ENCODE measurements at places on chromosomes 13 and 19.

- no peak for DNase-seq
Observed at GRCh38 chr19:31257025-31257424, 92.2 kb downstream of the TSHZ3 start.

DNA sequence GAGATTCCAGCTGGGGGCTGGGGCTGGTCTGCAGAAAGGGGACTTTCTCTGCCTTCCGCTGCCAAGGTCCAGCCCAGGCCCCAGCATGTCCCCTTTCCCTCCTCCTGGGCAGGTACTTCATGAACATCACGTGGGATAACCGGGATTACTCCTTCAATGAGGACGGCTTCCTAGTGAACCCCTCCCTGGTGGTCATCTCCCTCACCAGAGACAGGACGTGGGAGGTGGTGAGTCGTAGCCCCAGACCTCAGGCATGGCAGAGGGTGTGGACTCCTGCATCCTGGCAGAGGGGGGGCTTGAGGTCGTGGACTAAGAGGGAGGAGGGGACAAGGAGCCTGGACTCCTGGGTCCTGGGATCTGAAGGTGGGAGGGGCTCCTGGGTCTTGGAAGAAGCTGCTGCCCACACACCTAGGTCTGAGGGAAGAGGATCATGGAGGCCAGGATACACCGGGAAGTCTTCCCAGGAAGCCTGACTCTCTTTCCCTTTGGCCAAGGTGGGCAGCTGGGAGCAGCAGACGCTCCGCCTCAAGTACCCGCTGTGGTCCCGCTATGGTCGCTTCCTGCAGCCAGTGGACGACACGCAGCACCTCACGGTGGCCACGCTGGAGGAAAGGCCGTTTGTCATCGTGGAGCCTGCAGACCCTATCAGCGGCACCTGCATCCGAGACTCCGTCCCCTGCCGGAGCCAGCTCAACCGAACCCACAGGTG is 20.6 kb downstream of the GRIN2D start:
- no peak for DNase-seq

GRCh38 chr13:51266642-51267041 is 44.4 kb downstream of the FAM124A start:
- no peak for DNase-seq

DNA sequence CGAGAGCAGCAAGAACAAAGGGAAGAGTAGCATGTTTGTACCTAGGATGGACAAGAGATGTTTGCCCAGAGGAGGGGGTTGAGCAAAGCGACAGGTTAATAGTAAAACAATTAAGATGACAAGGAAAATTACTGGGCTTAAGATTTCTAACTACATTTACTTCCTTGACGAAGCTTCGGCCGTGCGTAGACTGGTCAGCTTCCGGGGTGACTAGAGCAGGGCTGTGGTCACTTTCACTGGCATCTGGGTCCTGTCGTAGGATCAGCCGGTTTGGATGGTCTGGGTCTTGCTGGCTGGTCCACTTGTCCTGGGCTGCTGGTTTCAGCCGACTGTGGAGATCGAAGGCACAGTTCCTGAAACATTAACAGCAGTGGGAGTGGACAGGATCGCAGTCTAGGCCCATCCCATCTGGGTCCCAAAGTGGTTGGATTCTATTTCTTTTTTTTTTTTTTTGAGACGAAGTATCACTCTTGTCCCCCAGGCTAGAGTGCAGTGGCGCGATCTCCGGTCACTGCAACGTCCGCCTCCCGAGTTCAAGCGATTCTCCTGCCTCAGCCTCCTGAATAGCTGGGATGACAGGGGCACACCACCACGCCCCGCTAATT is 5.0 kb upstream of the BSG start:
- no peak for DNase-seq

DNA sequence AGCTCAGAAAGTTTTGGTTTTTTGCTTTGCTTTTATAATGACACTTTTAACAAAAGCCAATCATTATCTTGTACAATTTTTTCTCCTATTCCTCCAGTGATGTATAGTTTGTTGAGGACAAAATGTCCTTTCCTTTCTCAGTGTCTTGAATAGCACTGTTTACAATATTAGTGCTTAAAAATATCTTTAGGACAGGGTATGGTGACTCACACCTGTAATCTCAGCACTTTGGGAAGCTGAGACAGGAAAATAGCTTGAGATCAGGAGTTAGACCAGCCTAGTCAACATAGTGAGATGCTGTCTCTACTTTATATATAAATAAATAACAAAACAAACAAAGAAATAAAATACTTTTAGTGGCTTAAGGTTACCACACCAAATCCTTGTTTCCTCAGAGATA is 41.9 kb downstream of the SPRY2 start:
- no peak for DNase-seq

DNA sequence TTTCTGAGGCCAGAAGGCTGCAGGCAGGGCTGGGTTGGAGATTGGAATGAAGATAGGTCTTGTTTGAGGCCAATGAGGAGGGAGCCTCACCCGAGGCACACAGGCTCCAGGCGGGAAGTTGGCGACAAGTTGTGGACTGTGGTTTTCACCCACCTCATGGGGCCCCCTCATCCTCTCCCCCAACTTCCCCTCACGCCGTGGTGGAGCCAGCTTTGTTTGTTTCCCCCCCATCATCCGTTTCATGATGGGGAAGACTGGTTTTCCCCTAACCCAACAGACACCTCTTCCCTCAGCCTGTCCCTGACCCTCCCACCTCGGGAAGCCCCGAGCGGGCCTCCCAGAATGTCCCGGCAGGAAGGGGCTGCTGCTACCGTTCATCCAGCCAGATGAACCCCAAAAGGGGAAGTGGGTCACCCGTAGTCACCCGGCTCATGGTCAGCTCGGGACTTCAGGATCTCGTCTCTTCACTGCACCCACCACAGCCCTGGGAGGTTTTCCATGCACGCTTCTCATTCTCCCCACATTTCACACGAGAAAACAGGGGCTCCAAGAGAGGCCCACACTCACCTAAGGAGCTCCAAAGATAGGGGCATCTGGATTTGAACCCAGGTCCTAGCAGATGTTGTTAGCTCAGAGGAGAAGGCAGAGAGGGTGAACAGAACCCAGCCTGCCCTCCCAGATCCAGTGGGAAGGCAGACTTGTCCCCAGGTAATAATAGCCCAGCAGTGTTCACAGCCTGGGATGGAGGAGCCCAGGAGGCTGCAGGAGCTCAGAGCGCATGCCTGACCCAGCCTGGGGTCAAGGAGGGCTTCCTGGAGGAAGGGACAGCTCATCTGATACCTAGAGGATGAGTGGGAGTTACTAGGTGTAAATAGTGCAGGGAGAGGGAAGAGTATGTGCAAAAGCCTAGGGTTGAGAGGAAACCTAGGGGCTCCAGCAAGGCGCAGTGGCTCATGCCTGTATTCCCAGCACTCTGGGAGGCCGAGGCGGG is 23.5 kb downstream of the CEACAM16 start:
- DNase-seq, result peak; percentile 85

DNA sequence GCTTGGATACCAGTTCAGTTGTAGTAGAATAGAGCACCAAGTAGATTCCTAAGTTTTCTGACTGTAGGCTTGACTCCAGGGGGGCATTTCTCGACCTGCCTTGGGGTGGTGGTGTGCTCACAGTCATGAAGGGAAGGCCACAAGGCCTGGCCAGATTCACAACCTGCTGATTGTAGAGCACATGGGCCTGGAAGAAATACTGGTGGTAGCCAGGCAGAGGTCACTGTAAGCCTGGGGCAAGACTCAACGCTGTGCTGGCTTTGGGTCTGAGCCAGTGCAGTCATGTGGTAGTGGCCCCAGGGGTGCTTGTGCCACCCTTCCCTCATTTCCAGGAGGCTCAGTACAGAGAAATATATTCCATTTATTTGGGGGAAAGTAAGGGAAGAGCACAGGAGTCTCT is 832.3 kb upstream of the SLC10A2 start:
- no peak for DNase-seq

GRCh38 chr13:22903925-22904324 is 276.9 kb upstream of the SGCG start:
- peak; percentile 14 for DNase-seq

DNA sequence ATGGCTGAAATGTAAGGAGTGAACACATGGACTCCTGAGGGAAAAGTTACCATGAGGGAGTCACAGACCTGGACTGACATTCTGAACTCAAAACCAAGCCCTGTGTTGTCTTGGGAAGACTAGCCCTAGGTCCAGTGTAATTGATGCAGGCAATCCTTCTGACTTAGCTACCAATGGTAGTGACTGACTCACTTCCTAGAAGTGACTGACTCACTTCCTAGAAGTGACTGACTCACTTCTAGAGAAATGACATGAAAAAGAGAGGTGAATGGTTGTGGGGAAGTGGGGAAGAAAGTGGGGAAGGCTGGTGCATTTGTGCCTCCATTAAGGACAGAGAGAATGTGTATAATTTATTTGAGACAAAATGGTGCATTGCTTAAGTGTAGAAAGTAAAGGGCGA is 49.9 kb downstream of the EDNRB start:
- DNase-seq, result no peak

- DNase-seq, result no peak
Observed at GRCh38 chr13:55439450-55439849, 1701.3 kb upstream of the PRR20A start.

DNA sequence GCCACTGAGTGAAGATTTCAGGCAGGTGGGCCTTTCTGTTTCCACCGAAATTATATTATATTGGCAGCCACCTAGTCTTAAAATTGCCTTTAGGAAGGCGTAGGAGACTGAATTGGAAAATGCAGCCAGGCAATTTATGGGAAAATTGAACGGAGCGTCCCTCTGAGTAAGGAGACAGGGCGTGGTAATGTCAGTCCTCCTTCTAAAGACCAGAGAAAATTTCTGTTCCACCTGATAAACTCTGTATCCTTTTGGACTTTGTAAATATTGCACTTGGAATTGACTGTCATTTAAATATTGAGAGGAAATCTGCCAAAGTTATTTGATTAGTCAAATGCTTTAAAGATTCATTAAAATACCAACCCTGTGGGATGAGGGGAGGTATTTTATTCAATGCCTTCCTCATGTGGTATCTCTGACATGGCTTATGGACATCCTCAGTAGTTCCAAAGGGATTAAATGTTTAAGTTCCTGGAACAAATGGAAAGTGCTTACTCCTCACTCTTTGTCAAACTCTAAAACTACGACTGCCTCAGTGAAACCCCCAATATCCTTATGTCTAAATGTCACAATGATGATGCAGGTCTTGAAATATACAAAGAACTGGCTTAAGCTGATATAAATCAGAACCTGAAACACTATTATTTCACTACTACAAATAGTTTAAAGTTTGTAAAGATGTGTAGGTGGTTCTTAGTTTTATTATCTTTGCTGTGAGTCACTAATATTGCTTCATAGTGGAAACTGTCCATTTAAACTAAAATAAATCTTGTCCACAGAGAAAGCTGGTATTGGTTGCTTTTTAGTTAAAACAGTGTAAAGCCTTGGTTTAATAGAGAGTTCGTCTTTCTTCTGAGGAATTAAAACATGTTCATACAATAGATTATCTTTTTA is 203.2 kb downstream of the FGF14 start:
- no peak for DNase-seq

- no peak for DNase-seq
Observed at GRCh38 chr19:30930941-30931706, 418.1 kb downstream of the TSHZ3 start.

DNA sequence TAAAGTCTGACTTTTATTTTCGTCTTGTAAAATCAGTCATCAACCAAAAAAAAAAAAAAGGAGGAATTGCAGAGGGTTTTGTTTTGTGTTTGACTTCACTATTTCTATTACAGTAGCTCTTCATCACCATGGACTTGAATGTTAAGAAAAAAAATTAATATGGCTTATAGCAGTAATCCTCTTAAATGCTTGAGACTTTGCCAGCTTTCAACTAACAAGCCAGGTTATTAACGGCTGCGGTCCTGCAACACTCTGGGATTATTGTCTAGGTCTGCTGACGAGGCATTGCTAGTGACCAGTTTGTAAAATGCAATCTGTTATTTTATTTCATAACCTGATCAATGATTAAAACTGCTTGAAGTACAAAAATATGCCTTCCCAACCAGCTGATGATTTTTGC is 647.2 kb upstream of the KLHL1 start:
- no peak for DNase-seq

DNA sequence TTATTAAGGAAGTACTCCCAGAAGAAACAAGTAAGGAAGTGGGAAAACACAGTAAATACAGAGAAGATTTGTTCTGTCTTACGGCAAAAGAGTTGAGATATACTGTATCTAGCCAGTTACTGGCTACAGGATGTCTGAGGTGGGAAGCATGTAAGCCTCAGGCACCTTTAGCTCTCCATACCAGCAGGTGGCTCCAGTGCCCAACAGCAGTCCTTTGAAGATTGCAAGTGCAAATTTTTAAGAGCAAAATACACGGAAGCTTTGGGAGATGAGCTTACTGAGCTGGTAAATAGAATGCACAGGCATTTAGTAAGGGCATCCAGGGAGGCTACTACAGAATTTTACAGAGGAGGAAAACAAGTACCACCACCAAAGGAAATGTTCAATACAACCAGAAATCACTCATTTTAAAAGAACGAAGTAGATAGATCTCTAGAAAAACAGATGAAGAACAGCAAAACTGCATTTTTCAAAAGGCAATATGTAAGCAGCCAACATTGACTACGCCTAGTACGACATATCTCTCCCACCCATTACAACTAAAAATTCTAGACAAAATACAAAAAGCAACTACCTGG is 57.9 kb upstream of the VSTM2B start:
- peak; percentile 59 for DNase-seq

DNA sequence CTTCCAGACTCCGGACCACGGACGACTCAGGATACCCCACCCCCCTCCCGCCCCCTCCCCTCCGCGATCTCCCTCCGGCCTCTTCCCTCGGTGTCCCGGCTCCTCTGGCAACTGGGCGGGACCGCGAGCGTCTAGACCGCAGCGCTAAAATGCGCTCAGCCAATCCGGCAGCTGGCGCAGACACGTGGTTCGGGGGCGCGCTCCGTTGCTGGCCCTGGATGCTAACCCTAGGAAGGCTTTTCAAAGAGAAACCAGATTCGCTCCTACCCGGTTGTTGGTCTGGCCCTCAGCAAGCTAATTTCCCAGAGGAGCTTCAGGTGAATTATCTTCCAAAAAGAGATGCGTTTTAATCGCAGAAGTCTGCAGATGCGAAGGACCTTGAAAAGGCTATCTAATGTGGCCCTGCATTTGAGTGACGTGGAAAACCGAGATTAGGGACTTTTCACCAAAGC is at the start of gene DZIP1:
DZIP1 (minus strand) TSS at position 106 of the 452 bp plus-strand sequence. CDS start 2,677 bp downstream, outside the sequence.
- DNase-seq, result peak; percentile 74

DNA sequence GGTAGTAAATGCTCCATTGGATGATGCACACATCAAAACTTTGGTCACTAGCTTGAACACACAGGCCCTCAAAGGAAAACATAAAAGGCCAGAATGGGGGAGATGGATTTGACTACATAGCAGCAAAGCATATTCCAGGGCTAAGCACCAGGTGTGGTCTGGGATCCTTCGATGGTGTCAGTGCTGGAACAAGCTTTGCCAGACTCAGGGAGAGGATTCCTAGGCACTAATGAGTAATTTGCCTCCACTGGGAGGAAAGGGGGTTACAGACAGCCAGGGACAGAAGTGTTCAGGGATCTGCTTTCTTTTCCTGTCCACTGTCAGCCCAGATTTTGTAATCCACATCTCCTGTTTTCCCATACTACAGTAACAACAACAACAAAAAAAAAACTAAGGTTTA is 157.2 kb upstream of the OBI1 start:
- no peak for DNase-seq

- no peak for DNase-seq
Observed at GRCh38 chr13:59638404-59638803, 525.3 kb downstream of the DIAPH3 start.

- no peak for DNase-seq
Observed at GRCh38 chr13:32255724-32256109, 59.4 kb downstream of the ZAR1L start.
